ENCODE measurements at places on chromosomes 11 and 22. TPM values are rescaled to one million over a fixed set of nuclear protein-coding genes. Genes with fewer than 3 reads are reported as not detected.

KRTAP5-8 gene
- not detected for total RNA-seq

USP28 gene
- total RNA-seq, result 38.1 TPM

BIRC3 gene
- 6.2 TPM for total RNA-seq

FAM83F gene
- total RNA-seq, result 1.2 TPM

OR8D2 gene
- not detected for total RNA-seq

ZNF202 gene
- 11.1 TPM for total RNA-seq

DNA sequence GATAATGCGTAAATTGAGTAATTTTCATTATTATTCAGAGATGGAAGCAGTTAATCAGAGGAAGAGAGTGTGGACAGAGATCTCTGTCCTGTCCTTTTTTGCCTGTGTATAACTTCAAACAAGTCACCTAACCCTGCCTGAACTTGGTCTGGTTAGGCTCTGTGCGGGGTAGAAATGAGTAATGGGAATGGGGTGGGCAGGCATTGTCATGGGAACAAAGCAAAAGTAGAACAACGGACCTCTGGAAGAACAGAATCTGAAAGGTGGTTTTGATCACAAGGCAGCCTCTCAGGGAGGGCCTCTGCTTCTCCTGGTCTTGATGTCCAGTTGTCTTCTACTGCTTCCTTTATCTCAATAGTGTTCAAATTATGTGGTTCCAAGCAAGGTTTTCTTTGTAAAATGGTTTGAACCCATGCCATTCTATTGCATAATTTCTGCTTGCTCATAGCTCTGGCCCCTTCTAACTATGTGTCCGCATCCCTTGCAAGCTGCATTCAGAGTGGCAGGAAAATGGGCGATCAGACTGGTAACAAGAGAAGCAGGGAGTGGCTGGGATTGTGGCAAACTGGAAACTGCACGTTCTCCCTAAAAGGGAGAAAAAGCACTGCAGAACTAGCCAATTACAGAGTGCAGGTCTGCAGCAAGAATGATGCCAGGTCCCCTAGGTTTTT is 76.1 kb downstream of the PRR5L start:
- DNase-seq, result no peak
- no peak overlapping the region for H3K27ac ChIP-seq
- H3K27me3 ChIP-seq, result peaks cover 15% of the 10 kb centered on the region
- H3K4me1 ChIP-seq, result peaks cover 15% of the 10 kb centered on the region
- H3K4me3 ChIP-seq, result no peak overlapping the region

- no peak overlapping the region for H3K27ac ChIP-seq
- peaks cover 11% of the 10 kb centered on the region for H3K4me1 ChIP-seq
- H3K36me3 ChIP-seq, result no peaks in the 10 kb centered on the region
- peaks cover 17% of the 10 kb centered on the region for H3K27me3 ChIP-seq
These were observed 101.9 kb downstream of the WT1 start for GRCh38 chr11:32333320-32333991.

GRCh38 chr11:120590472-120590871 is 78.9 kb downstream of the GRIK4 start:
- peaks cover 16% of the 10 kb centered on the region for H3K4me1 ChIP-seq
- H3K27ac ChIP-seq, result no peak overlapping the region
- H3K4me3 ChIP-seq, result no peak overlapping the region
- peaks cover 9% of the 10 kb centered on the region for H3K36me3 ChIP-seq

- H3K4me1 ChIP-seq, result no peaks in the 10 kb centered on the region
- H3K27me3 ChIP-seq, result no peaks in the 10 kb centered on the region
- no peaks in the 10 kb centered on the region for H3K36me3 ChIP-seq
- no peak overlapping the region for H3K27ac ChIP-seq
These were observed 59.9 kb upstream of the RCN1 start for GRCh38 chr11:32030875-32031503.

DNA sequence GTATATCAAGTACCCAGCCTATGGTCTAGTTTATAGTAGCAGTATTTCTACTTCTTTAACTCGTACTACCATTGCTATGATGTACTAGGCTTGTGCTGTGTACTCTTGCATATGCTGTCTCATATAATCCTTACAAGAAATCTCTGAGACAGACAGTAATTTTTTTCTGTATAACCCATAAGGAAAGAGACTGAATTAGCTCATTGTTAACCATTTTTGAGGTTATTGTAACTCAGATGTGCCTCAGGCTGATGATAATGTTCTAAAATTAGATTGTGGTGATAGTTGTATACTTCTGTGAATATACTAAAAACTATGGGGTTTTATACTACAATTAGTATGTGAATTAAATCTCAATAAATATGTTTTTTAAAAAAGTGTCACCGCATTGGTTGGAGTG is 112.2 kb upstream of the RRM1 start:
- H3K36me3 ChIP-seq, result no peaks in the 10 kb centered on the region
- no peak overlapping the region for H3K27ac ChIP-seq
- no peak for DNase-seq
- H3K4me1 ChIP-seq, result no peaks in the 10 kb centered on the region

GRCh38 chr11:18791969-18792628 is 501 bp upstream of the PTPN5 start:
- H3K27ac ChIP-seq, result peak overlapping the region; percentile 33
- peaks cover 17% of the 10 kb centered on the region for H3K27me3 ChIP-seq
- H3K4me3 ChIP-seq, result peak overlapping the region; percentile 46
- no peaks in the 10 kb centered on the region for H3K36me3 ChIP-seq
- no peak for DNase-seq

DNA sequence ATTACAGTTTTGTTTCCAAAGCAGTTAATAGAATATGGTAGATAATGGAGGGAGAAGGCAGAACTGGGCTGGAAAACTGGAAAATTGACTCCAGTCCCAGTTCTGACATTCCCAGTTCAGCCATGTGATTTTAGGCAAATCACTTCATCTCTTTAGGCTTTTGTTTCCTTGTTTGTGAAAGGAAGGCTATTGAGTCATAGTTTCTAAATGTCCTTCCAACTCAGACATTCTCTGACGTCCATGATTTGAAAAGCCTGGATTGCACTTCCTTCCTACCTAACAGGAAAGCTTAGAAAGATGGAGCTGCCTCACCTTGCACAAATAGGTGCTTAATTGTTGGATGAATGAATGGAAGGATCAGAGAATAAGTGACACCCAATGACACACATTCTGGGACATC is 19.8 kb upstream of the GALNT18 start:
- no peaks in the 10 kb centered on the region for H3K27me3 ChIP-seq
- no peak overlapping the region for H3K27ac ChIP-seq
- no peaks in the 10 kb centered on the region for H3K4me1 ChIP-seq

- no peak overlapping the region for H3K27ac ChIP-seq
- H3K36me3 ChIP-seq, result peaks cover 90% of the 10 kb centered on the region
- H3K4me1 ChIP-seq, result peaks cover 3% of the 10 kb centered on the region
These were observed 70.8 kb downstream of the MED15 start for GRCh38 chr22:20578192-20578591.

GRCh38 chr11:130131961-130132850 is 27.4 kb upstream of the ST14 start:
- no peak overlapping the region for H3K4me3 ChIP-seq
- H3K27ac ChIP-seq, result no peak overlapping the region
- H3K4me1 ChIP-seq, result peaks cover 3% of the 10 kb centered on the region
- H3K36me3 ChIP-seq, result peaks cover 56% of the 10 kb centered on the region

DNA sequence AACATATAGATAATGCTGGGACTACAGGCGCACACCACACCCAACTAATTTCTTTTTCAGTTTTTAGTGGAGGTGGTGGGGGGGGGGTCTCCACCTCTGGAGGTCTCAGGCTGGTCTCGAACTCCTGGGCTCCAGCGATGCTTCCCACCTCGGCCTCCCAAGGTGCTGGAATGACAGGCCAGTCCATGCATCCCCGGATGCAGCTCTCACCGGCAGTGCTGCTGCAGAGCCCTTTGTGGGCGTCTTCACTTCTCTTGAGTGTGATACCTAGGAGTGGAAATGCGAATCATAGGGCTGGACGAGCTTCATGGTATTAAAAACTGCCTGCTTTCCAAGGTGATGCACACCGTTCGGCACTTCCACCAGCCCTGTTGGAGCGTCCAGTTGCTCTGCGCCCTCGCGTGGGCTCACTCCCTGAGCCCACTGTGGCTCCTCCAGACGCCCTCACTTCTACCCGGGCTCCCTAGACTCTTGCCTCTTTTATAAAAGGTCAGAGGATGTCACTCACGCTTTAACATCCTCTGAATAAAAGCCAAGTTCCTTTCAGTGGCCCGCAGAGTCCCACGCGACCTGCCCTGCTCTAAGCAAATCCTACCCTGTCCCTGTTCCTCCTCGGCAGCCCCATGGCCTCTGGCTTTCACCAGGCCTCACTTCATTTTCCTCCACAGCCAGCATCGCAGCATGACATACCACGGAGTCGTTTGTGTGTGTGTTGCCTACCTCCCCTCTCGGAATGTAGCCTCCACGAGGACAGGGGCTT is 837 bp upstream of the BID start:
- H3K4me1 ChIP-seq, result peaks cover 48% of the 10 kb centered on the region
- peaks cover 9% of the 10 kb centered on the region for H3K36me3 ChIP-seq
- H3K27ac ChIP-seq, result no peak overlapping the region
- no peak overlapping the region for H3K4me3 ChIP-seq

DNA sequence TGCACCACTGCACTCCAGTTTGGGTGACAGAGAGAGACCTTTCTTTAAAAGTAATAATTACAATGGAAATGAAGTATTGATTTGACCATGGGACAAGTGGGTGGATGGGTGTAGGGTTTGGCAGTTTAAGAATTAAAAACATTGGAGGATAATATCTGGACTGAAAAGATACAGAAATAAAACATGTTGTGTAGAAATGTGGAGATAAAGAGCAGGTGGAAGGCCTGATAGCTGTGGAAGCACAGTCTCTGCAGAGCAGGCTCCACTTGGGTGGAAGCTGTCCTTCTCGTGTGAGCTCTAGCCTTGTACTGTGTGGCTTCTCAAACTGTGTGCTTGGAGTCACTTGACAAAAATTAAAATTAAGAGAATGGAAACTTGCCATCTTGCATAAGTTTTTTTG is 25.6 kb downstream of the APLP2 start:
- no peak overlapping the region for H3K4me3 ChIP-seq
- H3K27me3 ChIP-seq, result no peaks in the 10 kb centered on the region
- peaks cover 11% of the 10 kb centered on the region for H3K4me1 ChIP-seq
- H3K27ac ChIP-seq, result no peak overlapping the region
- DNase-seq, result no peak

GRCh38 chr11:75815345-75816168 is 547 bp downstream of the UVRAG start:
- H3K4me1 ChIP-seq, result peaks cover 16% of the 10 kb centered on the region
- DNase-seq, result no peak
- H3K27ac ChIP-seq, result peak overlapping the region; percentile 94

- peaks cover 63% of the 10 kb centered on the region for H3K4me1 ChIP-seq
- H3K4me3 ChIP-seq, result peak overlapping the region; percentile 55
- peaks cover 10% of the 10 kb centered on the region for H3K36me3 ChIP-seq
- peak overlapping the region; percentile 26 for H3K27ac ChIP-seq
- no peak for DNase-seq
- no peaks in the 10 kb centered on the region for H3K27me3 ChIP-seq
These were observed 40.9 kb upstream of the CELSR1 start for GRCh38 chr22:46578251-46578823.

DNA sequence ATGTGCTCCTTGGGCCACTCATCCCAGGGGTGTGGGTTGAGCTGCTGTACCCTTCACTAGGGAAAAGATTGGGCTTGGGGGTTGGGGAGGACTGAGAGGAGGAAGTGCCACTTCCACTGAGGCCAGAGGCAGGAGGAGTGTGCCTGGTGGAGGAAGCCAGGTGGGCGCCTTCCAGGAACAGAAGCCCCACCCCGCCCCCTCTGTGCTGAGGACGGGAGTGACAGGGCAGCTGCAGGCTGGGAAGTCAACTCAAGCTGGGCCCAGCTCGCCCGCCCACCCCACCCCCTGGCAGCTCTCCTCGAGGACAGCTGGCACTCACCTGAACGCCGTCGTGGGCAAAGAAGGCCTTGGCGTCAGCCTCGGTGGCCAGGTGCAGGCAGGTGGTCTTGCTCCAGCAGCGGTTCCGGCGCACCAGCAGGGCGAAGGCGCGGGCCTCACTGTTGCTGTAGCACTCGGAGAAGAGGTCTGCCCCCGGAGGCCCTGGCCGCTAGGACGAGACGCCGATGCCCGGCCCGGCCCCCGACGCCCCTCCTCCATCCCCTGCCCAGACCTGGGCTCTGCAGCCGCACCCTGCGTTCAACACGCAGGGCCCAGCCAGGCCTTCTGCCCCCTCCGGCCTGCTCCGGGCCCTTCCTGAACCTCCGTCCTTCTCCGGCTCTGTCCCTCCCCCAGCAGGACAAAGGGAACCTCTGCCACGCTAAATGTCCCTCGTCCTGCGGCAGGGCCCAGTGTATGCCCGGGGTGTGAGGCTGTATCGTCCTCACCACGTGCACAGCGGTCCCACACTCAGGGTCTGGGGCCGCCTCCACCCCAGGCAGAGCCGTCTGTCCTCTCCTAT is 13.4 kb downstream of the TSSC4 start:
- DNase-seq, result no peak
- H3K27ac ChIP-seq, result no peak overlapping the region
- H3K4me3 ChIP-seq, result no peak overlapping the region
- peaks cover 19% of the 10 kb centered on the region for H3K4me1 ChIP-seq

- no peak overlapping the region for H3K4me3 ChIP-seq
- H3K36me3 ChIP-seq, result no peaks in the 10 kb centered on the region
- no peak overlapping the region for H3K27ac ChIP-seq
- peaks cover 12% of the 10 kb centered on the region for H3K4me1 ChIP-seq
These were observed 36.0 kb downstream of the TENM4 start for GRCh38 chr11:79404806-79405205.

DNA sequence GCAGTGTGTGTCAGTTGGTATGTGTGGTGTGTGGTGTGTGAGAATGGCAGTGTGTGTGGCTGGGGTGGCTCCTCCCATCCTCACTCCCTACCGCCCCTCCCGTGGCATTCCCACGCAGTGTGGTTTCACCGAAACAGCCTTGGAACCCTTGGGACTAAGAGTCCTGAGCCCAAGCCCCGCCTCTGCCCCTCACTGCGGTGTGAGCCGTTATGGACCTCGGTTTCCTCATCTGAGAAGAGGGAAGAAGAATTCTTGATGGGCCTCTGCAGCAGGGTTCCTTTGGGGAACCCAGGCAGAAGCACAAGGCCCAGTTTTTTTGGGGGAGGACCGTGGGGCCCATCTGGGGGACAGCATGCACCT is 7.2 kb downstream of the UPK3A start:
- H3K27me3 ChIP-seq, result peaks cover 2% of the 10 kb centered on the region
- H3K27ac ChIP-seq, result no peak overlapping the region
- no peaks in the 10 kb centered on the region for H3K36me3 ChIP-seq

- DNase-seq, result no peak
- no peak overlapping the region for H3K4me3 ChIP-seq
- H3K36me3 ChIP-seq, result no peaks in the 10 kb centered on the region
- peaks cover 21% of the 10 kb centered on the region for H3K4me1 ChIP-seq
These were observed 71.4 kb downstream of the BUD13 start for GRCh38 chr11:116701297-116701801.

DNA sequence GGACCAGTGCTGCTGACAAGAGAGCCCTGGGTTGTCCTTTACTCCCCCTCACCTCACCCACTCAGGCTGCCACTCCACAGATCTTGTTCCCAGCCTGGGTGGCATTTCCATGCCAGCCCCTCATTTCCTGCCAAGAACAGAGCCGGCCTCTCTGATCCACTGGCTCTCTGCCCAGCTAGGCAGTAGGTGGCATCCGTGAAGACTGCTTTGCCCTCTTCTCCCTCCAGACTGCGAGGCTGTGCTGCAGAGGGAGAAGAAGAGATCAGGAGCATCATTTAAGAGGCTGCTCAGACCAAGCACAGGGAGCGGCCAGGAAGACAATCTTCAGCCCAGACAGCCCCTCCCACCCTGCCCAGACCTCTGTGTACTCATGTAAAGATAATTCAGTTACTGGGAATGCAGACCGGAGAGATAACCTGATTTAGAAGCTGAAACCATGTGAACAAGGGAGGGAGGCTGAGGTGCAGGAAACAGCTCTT is 126.9 kb upstream of the NCAM1 start:
- no peaks in the 10 kb centered on the region for H3K27me3 ChIP-seq
- peak overlapping the region; percentile 59 for H3K27ac ChIP-seq
- H3K36me3 ChIP-seq, result no peaks in the 10 kb centered on the region
- peaks cover 40% of the 10 kb centered on the region for H3K4me1 ChIP-seq
- DNase-seq, result peak; percentile 79

- H3K4me3 ChIP-seq, result no peak overlapping the region
- no peaks in the 10 kb centered on the region for H3K27me3 ChIP-seq
- H3K27ac ChIP-seq, result no peak overlapping the region
- DNase-seq, result no peak
- H3K4me1 ChIP-seq, result no peaks in the 10 kb centered on the region
These were observed 287.0 kb downstream of the FAT3 start for GRCh38 chr11:92511522-92512203.
